ENCODE measurements at places on chromosomes 2 and 18.
A peak's percentile ranks its signal among the peaks of the same experiment; 100 is the strongest.

DNA sequence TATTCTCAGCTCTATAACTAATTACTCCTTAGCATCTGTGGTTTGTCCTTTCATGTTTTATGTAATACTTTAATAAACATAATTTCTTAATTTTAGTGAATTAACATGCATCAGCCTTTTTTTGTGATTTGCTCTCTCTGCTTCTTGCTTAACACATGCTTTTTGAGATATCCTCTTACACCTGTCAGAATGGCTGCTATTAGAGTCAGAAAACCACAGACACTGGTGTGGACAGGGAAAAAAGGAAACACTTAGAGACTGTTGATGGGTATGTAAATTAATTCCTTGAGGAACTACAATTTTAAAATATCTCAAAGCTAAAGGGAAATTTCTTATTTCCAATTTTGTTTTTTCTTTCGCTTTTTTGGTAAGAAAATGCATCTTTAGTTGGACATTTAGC, 549.0 kb downstream of the ZNF804A start:
- H3K27me3 ChIP-seq = no peaks in the 10 kb centered on the region
- no peak for DNase-seq
- no peak overlapping the region for H3K27ac ChIP-seq
- no peaks in the 10 kb centered on the region for H3K4me1 ChIP-seq
- no peak overlapping the region for H3K4me3 ChIP-seq
- no peaks in the 10 kb centered on the region for H3K36me3 ChIP-seq

DNA sequence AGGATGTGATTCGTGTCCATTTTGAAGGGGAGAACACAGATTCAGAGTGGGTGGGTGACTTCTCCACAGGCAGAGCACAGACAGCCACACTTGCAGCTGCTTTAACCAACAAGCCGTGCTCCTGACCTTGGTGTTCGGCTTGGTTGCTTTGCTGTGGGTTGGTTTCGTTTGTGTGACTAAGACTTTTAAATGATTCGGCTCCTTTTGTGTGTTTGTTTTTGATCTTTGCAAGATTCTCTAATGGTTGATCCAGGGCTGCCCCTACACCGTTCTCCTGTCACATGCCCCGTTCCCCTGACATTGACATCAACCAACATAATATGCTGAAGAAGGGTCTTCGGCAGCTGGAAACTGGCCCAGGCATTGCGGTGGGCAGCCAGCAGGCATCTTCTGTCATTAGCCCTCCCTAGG, 95.9 kb upstream of the MBOAT2 start:
- DNase-seq = peak; percentile 36
- peaks cover 4% of the 10 kb centered on the region for H3K4me1 ChIP-seq
- no peaks in the 10 kb centered on the region for H3K27me3 ChIP-seq

- H3K4me1 ChIP-seq = no peaks in the 10 kb centered on the region
- no peak for DNase-seq
- H3K4me3 ChIP-seq = no peak overlapping the region
- no peaks in the 10 kb centered on the region for H3K36me3 ChIP-seq
- H3K27me3 ChIP-seq = no peaks in the 10 kb centered on the region
- no peak overlapping the region for H3K27ac ChIP-seq
Observed at GRCh38 chr18:78891185-78891762, 88.3 kb upstream of the SALL3 start.

GRCh38 chr2:216340280-216340631, 32.0 kb downstream of the MARCHF4 start:
- no peak for DNase-seq
- no peaks in the 10 kb centered on the region for H3K27me3 ChIP-seq
- no peaks in the 10 kb centered on the region for H3K36me3 ChIP-seq
- no peak overlapping the region for H3K27ac ChIP-seq

GRCh38 chr2:37523814-37524362, 147.6 kb downstream of the CDC42EP3 start:
- H3K36me3 ChIP-seq = no peaks in the 10 kb centered on the region
- no peak overlapping the region for H3K4me3 ChIP-seq
- DNase-seq = no peak
- no peaks in the 10 kb centered on the region for H3K27me3 ChIP-seq

- no peaks in the 10 kb centered on the region for H3K27me3 ChIP-seq
- peak; percentile 65 for DNase-seq
- H3K4me3 ChIP-seq = no peak overlapping the region
- no peak overlapping the region for H3K27ac ChIP-seq
Observed at GRCh38 chr2:53058526-53058925, 709.1 kb upstream of the CHAC2 start.

GRCh38 chr2:60553495-60554073, at the start of gene BCL11A:
Gene BCL11A (minus strand): TSS chr2:60553654. CDS start chr2:60553270, 384 bp downstream.
- DNase-seq = peak; percentile 90
- H3K27ac ChIP-seq = peak within 1 kb of the TSS; percentile 70
- no peaks in the 10 kb centered on the region for H3K4me1 ChIP-seq
- no peaks in the 10 kb centered on the region for H3K36me3 ChIP-seq
- peak within 1 kb of the TSS; percentile 86 for H3K4me3 ChIP-seq

DNA sequence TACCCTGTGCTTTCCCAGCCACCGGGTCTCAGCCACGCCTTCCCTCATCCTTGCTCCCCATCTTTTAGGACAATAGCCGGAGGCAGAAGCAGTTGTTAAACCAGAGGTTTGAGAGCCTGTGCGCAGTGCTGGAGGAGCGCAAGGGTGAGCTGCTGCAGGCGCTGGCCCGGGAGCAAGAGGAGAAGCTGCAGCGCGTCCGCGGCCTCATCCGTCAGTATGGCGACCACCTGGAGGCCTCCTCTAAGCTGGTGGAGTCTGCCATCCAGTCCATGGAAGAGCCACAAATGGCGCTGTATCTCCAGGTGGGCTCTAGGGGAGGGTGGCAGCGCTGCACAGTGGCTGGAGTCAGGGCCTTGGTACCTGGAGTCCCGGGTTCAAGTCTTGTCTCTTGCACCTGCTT, 2.7 kb downstream of the UCN start:
- H3K27me3 ChIP-seq = peaks cover 57% of the 10 kb centered on the region
- no peaks in the 10 kb centered on the region for H3K36me3 ChIP-seq
- peaks cover 6% of the 10 kb centered on the region for H3K4me1 ChIP-seq
- no peak overlapping the region for H3K4me3 ChIP-seq

DNA sequence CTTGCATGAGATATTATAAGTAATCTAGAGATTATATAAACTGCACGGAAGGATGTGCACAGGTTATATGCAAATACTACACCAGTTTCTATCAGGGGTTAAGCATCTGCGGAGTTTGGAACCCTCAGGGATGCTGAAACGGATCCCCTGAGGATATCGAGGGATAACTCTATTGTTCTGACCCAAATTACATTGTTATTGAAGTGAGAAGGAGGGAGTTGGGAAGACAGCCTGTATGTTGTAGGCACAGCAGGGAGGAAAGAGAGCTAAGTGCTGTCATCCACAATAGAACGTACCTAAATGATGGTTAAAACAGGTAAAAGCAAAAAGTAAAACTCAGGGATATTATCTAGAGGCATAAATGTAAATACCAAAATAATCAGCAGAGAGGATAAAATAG, 44.6 kb upstream of the SMAD2 start:
- no peaks in the 10 kb centered on the region for H3K27me3 ChIP-seq
- H3K4me1 ChIP-seq = peaks cover 20% of the 10 kb centered on the region
- peaks cover 3% of the 10 kb centered on the region for H3K36me3 ChIP-seq
- peak overlapping the region; percentile 18 for H3K4me3 ChIP-seq
- no peak overlapping the region for H3K27ac ChIP-seq

GRCh38 chr2:120825370-120826259, 89.9 kb downstream of the GLI2 start:
- no peaks in the 10 kb centered on the region for H3K36me3 ChIP-seq
- H3K27ac ChIP-seq = no peak overlapping the region
- no peak overlapping the region for H3K4me3 ChIP-seq
- no peaks in the 10 kb centered on the region for H3K27me3 ChIP-seq
- peak; percentile 67 for DNase-seq

- H3K27me3 ChIP-seq = no peaks in the 10 kb centered on the region
- no peaks in the 10 kb centered on the region for H3K36me3 ChIP-seq
- H3K4me1 ChIP-seq = no peaks in the 10 kb centered on the region
- no peak overlapping the region for H3K4me3 ChIP-seq
Observed at GRCh38 chr2:9639000-9639602, 8.3 kb upstream of the YWHAQ start.

DNA sequence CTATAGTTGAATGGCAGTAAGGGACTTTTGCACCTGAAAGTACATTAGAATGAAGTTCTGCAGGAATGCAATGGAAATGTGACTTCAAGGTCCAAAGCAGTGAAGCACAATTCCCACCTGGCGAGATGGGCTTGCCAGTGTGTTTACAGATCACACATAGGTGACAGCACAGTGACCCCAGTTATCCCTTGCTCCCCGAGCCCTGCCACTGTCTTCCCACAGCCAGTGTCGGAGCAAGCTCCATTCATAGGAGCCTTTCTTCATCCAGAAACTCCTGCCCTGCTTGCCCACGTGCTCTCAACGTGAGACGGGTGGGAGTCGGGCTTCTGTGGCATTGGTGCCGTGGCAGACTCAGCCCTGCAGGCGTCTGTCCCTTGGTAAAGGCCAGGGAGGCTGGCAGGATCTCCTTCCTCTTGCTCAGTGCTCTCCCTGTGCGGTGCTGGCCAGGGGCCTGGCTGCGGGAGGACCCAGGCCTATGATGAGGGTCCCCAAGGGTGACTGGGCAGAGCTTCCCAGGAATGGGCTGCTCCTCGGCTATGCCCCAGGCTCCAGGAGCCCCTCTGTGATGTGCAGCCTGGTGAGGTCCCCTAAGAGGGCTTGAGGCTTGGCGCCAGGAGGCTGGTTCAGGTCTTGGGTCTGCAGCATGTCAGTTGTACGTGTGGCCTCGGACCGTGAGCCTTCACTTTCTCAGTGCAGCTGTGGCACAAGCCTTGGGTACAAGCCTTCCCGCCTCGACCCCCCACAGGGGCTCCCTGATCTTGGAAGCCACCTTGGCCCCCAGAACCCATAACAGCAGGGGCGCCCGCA, 40.2 kb downstream of the SNED1 start:
- no peak overlapping the region for H3K4me3 ChIP-seq
- H3K36me3 ChIP-seq = no peaks in the 10 kb centered on the region
- peaks cover 6% of the 10 kb centered on the region for H3K4me1 ChIP-seq

DNA sequence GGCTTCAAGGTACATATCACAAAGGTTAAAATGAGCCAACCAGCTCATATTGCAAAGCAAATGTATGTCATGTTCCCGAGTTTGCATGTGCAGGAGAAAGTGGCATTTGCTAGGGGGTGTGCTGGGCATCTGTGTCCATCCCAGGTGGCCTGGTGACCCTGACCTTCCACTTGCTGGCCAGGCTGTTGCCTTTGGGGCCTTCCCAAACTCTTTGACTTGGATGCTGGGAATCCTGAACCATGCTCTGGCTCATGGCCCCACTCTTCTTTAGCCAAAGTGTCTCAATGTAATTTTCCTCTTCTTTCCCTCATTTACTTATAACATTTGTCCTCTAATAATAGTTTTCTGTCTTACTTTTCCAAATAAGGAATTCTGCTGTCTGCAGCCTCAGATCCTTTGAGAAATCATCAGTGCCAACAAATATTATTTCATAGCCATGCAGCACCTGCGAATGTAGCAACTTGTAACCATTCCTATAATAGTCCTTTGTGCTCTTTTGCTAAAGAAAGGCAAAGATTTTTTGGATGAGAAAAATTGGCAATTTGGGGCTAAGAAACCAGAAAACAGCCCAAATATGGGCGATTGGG, 64.2 kb downstream of the MTCL1 start:
- no peak overlapping the region for H3K27ac ChIP-seq
- no peaks in the 10 kb centered on the region for H3K27me3 ChIP-seq
- no peak overlapping the region for H3K4me3 ChIP-seq
- H3K36me3 ChIP-seq = no peaks in the 10 kb centered on the region
- DNase-seq = no peak

- no peaks in the 10 kb centered on the region for H3K36me3 ChIP-seq
- no peaks in the 10 kb centered on the region for H3K27me3 ChIP-seq
- DNase-seq = no peak
- H3K4me3 ChIP-seq = no peak within 1 kb of the TSS
- H3K27ac ChIP-seq = no peak within 1 kb of the TSS
- H3K4me1 ChIP-seq = no peaks in the 10 kb centered on the region
Observed at GRCh38 chr2:151357359-151357758, at the start of gene TNFAIP6. Gene TNFAIP6 (plus strand): TSS chr2:151357592. CDS start chr2:151357667, 75 bp downstream.

DNA sequence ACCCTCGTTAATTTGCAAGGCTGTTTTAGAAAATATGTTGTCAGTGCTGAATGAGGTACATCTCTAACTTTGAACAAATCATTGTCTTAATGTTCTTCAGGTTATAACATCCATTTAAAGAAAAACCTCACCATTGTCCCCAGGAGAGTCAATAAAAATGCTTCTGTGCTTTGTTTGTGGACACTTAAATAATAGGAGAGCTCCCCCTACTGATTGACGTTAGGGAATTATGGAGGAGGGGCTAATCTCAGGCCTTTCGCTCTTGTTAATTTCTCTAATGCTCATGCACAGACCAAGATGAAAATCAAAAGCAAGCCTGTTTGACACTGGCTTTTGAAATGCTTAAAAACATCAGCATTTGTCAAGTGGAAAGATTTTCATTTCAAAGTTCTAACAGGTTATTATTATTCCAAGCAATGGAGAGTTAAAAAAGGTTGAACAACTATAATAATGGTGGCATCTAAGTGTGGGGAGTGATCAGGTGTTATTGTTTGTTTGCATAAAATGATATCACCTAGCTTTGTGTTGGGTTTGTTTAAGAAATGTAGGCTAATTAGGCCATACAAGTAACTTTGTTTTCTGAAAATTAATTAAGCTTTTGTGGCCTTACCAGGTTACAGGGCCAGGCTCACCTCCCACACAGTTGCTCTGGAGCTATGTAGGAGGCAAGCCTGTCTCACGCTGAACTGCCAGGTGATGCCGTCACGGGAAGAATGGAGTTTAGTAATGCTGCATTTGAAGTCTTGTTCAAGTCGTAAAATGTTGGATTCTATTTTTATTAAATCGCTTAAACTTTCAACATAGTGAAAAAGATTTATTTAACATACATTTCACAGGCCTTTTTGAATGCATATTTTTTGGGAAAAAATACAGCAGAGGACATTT, 51.7 kb upstream of the SMIM21 start:
- DNase-seq = no peak
- H3K4me1 ChIP-seq = no peaks in the 10 kb centered on the region
- no peak overlapping the region for H3K4me3 ChIP-seq
- H3K36me3 ChIP-seq = no peaks in the 10 kb centered on the region
- H3K27me3 ChIP-seq = no peaks in the 10 kb centered on the region
- H3K27ac ChIP-seq = no peak overlapping the region

DNA sequence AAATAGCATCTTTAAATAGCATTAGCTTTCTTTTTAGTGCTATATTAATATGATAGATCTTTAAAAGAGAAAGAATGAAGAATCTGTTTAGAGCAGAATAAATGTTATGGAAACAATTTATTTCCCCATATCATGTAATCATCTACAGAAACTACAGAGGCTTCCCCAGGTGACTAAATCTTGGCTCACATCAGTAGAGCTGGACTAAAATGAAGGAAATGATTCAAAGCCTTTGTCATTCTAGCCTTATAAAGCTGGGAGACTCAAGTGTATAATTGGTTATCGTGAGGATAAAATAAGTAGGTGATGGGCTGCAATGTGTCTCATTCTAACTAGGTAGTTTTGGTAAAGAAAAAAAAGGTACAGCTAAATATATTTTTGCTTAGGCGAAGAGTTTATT, 83.2 kb upstream of the UNC80 start:
- no peak for DNase-seq
- no peaks in the 10 kb centered on the region for H3K27me3 ChIP-seq
- H3K4me3 ChIP-seq = no peak overlapping the region
- H3K4me1 ChIP-seq = no peaks in the 10 kb centered on the region
- no peak overlapping the region for H3K27ac ChIP-seq

GRCh38 chr2:219630770-219631405, 3.5 kb downstream of the SLC4A3 start:
- H3K27ac ChIP-seq = no peak overlapping the region
- no peak for DNase-seq
- peaks cover 9% of the 10 kb centered on the region for H3K27me3 ChIP-seq

- H3K4me1 ChIP-seq = no peaks in the 10 kb centered on the region
- no peak for DNase-seq
- H3K4me3 ChIP-seq = no peak overlapping the region
- H3K36me3 ChIP-seq = no peaks in the 10 kb centered on the region
- no peaks in the 10 kb centered on the region for H3K27me3 ChIP-seq
- H3K27ac ChIP-seq = no peak overlapping the region
Observed at GRCh38 chr18:4040391-4041092, 414.6 kb downstream of the DLGAP1 start.
